ENCODE measurements at places on chromosomes 12 and 14. TPM values are rescaled to one million over a fixed set of nuclear protein-coding genes. Genes with fewer than 3 reads are reported as not detected.
A peak's percentile ranks its signal among the peaks of the same experiment; 100 is the strongest.

AQP2 gene
- not detected for total RNA-seq

TMEM233 gene
- total RNA-seq = not detected

PLEKHA5 gene
- 139 TPM for total RNA-seq

APOF gene
- total RNA-seq = not detected

CLEC9A gene
- not detected for total RNA-seq

DNA sequence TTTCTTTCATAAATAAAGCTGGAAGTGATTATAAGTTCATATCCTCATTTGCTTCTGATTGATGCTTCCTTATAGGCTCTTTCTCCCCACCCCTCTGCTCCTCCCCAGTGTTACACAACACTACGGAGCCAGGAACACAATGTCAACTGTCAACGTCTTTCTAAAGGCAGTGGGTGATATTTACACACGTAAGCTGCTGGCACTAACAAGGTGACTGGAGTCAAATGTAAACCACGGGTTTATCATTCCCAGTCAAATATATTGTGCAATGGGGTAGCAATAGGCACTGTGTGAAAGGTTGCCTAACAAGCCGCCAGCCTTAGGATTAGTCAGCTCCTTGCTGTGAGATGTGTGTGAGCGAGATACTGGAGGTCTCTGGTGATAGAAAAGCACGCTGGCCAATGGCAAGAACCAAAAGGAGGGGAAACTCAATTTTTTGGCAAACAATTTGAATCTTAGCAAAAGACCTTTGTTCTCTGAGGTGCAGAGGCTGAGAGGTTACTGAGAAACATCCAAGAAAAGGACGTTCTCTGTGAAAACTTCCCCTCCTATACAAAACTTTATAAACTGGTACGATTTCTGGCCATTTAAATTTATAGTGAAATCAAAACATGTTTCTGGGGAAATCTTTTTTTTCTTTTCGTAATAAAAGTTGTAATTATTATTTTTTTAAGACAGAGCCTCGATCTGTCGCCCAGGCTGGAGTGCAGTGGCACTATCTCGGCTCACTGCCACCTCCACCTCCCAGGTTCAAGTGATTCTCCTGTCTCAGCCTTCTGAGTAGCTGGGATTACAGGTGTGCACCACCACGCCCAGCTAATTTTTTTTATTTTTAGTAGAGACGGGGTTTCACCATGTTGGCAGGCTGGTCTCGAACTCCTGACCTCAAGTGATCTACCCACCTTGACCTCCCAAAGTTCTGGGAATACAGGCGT is 22.3 kb upstream of the HECTD1 start:
- peak overlapping the region; percentile 74 for H3K4me3 ChIP-seq
- H3K36me3 ChIP-seq = no peaks in the 10 kb centered on the region
- no peaks in the 10 kb centered on the region for H3K4me1 ChIP-seq

GRCh38 chr12:238116-238515 is 24.2 kb upstream of the SLC6A12 start:
- no peak for DNase-seq
- H3K4me3 ChIP-seq = no peak overlapping the region
- H3K36me3 ChIP-seq = no peaks in the 10 kb centered on the region
- no peaks in the 10 kb centered on the region for H3K4me1 ChIP-seq

DNA sequence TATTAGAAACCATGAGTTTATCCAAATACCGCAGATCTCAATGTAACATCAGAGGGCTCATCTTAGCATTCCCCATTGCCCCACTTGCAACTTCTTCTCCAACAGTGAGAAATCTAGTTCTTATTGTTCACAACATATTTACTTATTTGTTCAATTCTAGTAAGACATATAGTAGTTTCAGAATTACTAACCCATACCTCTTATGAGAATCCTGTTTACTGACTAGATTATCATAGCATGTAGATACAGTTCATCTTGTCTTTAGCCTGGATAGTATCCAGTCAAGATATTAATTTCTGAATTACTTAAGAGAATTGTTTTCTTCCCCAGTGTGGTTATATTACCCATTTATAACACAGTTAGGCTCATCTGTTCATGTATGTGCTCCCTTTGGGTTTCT is 80.6 kb downstream of the NIN start:
- no peaks in the 10 kb centered on the region for H3K36me3 ChIP-seq
- H3K27ac ChIP-seq = no peak overlapping the region
- H3K4me1 ChIP-seq = no peaks in the 10 kb centered on the region

DNA sequence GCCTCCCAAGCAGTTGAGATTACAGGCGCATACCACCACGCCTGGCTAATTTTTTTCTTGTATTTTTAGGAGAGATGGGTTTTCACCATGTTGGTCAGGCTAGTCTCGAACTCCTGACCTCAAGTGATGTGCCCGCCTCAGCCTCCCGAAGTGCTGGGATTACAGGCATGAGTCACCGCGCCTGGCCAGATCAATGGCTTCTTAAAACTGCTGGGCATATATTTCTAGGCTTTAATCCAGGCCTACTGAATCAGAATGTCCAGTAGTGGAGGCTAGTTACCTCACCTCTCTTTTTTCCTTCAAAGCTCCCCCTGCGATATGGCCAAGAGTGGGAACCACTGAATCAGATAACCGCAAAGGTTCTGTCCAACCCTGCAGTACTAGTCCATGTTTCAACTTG is 17.1 kb downstream of the POU6F1 start:
- H3K27ac ChIP-seq = no peak overlapping the region
- no peaks in the 10 kb centered on the region for H3K27me3 ChIP-seq
- H3K36me3 ChIP-seq = no peaks in the 10 kb centered on the region

DNA sequence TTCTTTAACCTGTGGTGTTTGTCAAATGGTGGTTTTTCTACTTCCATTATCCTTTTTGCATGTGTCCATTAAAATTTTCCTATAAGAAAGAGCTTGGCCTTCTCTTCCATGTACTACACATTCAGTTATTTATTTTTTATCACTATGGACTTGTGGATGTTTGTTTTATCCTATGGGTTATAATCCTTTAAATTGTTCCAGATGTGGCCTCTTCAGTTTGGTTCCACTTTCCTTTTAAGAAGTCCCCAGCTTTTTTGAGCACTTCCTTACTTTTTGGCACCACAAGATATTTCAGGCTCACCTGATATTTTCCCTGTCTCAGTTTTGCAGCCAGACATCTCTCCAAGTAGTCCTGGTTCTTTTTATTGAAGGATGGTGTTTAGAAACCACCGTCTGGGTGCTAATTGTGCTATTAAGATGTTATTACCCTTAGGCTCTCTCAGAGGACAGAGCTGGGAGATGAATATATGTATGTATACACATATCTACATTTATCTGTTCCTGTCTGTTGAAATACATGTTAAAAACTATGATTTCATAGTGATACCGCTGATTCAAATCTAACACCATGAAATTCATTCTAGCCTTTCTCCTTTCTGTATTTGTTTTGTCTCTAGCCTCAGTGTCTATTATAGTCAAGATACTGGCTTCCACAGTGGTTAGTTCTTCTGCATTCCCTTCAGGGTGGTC is 408.5 kb upstream of the RGS6 start:
- H3K27ac ChIP-seq = no peak overlapping the region
- H3K4me1 ChIP-seq = peaks cover 4% of the 10 kb centered on the region
- H3K27me3 ChIP-seq = no peaks in the 10 kb centered on the region
- no peak for DNase-seq

GRCh38 chr12:19988459-19988873 is 379.9 kb upstream of the PDE3A start:
- H3K27me3 ChIP-seq = no peaks in the 10 kb centered on the region
- no peaks in the 10 kb centered on the region for H3K36me3 ChIP-seq
- no peaks in the 10 kb centered on the region for H3K4me1 ChIP-seq
- no peak overlapping the region for H3K4me3 ChIP-seq

DNA sequence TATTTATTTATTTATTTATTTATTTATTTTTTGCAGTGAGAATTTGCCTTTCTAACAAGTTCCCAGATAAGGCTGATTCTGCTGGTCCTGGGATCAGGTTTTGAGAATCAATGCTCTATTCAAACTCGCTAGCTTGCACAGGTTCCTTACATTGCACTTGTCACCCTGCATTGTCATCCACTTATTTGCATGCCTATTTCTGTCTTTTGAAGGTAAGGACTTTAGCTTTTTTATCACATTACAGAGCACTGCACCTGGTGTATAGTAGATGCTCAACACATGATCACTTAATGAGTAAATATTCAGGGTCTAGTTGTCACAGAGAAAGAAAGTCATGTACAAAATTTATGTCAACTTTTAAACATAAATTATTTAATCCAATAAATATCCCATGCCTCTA is 219.7 kb upstream of the BTG1 start:
- H3K36me3 ChIP-seq = no peaks in the 10 kb centered on the region
- no peak for DNase-seq
- H3K4me1 ChIP-seq = peaks cover 3% of the 10 kb centered on the region
- no peaks in the 10 kb centered on the region for H3K27me3 ChIP-seq

GRCh38 chr12:123293178-123293760 is 21.6 kb upstream of the CDK2AP1 start:
- H3K4me1 ChIP-seq = no peaks in the 10 kb centered on the region
- H3K27me3 ChIP-seq = no peaks in the 10 kb centered on the region
- peaks cover 88% of the 10 kb centered on the region for H3K36me3 ChIP-seq
- no peak for DNase-seq
- no peak overlapping the region for H3K4me3 ChIP-seq
- no peak overlapping the region for H3K27ac ChIP-seq

- H3K36me3 ChIP-seq = no peaks in the 10 kb centered on the region
- peak within 1 kb of the TSS; percentile 69 for H3K27ac ChIP-seq
These were observed at the start of gene MAP1LC3B2 for GRCh38 chr12:116559162-116559935. MAP1LC3B2 (plus strand) TSS chr12:116559381; CDS start chr12:116575943, 16,562 bp downstream.

DNA sequence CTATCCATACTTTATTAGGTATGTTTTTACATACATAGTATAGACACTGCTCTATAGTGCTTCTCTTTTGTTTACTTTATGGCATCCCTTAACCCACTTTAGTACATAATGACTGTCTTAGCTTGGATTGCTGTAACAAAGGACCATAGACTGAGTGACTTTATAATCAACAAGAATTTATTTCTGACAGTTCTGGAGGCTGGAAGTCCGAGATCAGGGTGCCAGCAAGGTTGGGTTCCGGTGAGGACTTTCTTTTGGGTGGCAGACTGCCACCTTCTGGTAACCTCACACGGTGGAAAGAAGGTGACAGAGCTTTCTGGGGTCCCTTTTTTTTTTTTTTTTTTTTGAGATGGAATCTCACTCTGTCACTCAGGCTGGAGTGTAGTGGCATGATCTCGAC is 48.6 kb upstream of the PPM1H start:
- H3K4me3 ChIP-seq = no peak overlapping the region
- no peaks in the 10 kb centered on the region for H3K4me1 ChIP-seq
- DNase-seq = peak; percentile 78
- H3K27ac ChIP-seq = no peak overlapping the region

DNA sequence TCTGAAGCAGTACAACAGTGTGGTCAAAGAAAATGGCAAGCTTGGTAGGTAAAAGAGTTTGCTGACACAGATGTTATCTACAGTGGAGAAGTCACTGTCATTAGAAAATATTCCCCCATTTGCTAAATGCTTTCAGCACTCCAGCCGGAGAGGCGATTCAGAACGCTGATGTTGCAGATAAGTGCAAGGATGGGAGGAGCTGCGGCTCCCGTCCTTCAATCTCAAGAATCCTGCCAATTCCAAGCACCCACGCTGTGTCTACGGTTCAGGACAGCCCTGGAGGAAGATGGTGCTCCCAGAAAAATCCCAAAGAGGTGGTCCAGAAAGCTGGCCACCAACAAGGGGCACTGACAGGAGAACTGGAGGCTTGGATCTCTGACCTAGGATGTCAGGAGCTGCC is 79.1 kb downstream of the ZFP36L1 start:
- no peak for DNase-seq
- no peaks in the 10 kb centered on the region for H3K4me1 ChIP-seq
- H3K4me3 ChIP-seq = no peak overlapping the region
- no peaks in the 10 kb centered on the region for H3K36me3 ChIP-seq
- H3K27ac ChIP-seq = no peak overlapping the region
- H3K27me3 ChIP-seq = no peaks in the 10 kb centered on the region

DNA sequence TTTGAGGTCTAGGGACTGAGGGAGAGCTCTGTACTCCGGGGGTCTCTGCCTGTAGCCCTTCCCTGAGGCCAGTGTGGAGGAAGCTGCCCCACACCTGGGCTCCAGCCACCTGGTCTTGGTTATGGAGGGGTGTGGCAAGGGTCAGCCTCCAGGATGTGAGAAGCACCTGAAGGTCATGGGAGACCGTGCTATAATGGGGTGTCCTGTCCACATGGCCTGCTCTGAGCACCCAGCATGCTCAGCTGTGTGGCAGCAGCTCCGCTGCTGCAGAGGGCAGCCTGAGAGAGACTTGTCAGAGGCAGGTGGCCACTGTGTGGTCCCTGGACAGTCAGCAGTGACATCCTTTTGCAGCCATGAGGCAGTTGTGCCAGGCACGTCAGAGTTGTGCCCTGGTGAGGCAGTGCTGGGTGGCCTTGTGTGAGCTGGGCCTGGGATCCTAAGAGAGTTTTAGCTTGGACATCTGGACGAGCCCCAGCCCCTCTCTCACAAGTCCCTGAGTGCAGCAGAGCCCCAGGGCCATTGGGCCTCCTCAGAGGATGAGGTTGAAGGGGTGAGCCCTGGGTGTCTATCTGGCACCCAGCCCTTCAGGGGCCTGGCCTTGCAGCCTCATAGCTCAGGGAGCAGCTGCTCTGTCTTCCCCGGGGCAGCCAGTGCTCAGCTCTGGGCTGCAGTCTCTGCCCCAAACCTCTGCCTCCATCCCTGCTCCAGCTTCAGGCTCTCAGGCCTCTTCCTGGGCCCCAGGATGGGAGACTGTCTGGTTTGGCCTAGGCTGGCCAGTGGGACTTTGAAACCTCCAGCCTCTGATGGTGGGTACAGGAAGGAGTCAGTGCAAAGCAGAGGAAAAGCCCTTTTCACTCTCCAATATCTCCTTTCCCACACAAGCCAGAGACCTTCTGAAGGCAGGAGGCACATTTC is 7.4 kb upstream of the ATG101 start:
- H3K4me3 ChIP-seq = no peak overlapping the region
- no peak for DNase-seq
- H3K36me3 ChIP-seq = peaks cover 6% of the 10 kb centered on the region
- peak overlapping the region; percentile 72 for H3K27ac ChIP-seq
- peaks cover 19% of the 10 kb centered on the region for H3K27me3 ChIP-seq

- H3K4me1 ChIP-seq = no peaks in the 10 kb centered on the region
- no peak within 1 kb of the TSS for H3K27ac ChIP-seq
- H3K4me3 ChIP-seq = peak within 1 kb of the TSS; percentile 73
- peak; percentile 88 for DNase-seq
These were observed at the start of gene JAG2 for GRCh38 chr14:105168496-105168978. JAG2 (minus strand) TSS chr14:105168776; CDS start chr14:105168420, 356 bp downstream.

DNA sequence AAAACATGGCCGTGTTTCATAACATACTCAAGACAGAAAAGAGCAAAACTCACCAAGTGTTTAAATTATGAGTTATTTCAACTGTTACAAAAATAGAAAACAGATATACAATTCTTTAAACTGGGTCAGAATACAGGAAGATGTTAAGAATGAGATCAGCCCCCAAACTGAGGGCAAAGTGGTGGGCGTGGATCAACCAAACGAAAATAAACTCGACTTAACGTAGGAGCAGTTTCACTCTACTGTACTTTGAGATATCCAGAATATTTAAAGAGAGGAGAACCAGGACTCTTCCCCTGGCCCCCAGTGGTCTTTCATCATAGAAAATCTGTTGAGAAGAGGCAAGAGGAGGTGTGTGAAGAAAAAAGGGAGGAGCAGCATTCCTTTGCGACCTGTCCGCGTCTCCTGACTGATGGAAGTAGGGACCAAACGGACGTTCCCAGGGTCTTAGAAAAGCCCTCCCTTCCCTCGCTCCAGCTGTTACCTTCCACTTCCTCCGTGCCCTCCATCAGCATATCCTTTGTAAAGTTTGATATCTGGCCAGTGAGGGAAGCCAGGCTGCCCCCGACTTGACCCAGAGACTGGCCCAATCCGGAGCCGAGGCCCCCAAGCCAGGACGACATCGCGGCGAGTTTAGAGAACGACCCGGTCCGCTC is 668 bp downstream of the TRIP11 start:
- peak overlapping the region; percentile 98 for H3K27ac ChIP-seq
- DNase-seq = peak; percentile 94
- no peaks in the 10 kb centered on the region for H3K4me1 ChIP-seq
- peak overlapping the region; percentile 97 for H3K4me3 ChIP-seq
- no peaks in the 10 kb centered on the region for H3K27me3 ChIP-seq
- H3K36me3 ChIP-seq = peaks cover 5% of the 10 kb centered on the region
